Stimulated activated CD4-positive, alpha-beta T cell treated with anti-CD3 and anti-CD28 coated beads, Interleukin-1b, Interleukin-23, amount 100 ng/mL, for 1 hour (primary cell): ENCODE measurements at places on chromosomes 6 and 20.

- no peak for DNase-seq
Observed at GRCh38 chr6:54428431-54428830, 120.2 kb downstream of the TINAG start.

DNA sequence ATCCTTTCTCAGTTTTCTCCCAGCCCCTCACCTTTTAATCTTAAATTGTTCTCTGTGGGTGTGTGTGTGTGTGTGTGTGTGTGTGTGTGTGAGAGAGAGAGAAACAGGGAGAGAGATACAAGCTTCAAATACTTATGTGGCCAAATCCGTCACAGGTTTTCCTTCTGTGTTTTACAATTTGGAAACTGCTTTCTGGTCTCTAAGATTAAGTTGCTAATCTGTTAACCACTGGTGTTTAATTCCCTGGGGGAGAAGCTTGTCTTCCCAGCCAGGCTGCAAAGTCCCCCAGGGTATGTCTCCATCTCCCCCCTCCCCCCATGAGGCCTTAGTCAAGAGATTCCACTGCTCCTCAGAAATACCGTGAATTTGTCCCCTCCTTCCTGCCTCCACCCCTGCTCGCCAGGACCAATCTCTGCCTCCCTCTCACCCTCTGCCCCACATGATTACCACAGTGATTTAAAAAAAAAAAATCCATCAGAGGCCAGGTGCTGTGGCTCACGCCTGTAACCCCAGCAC lies 49.0 kb downstream of the RIPOR3 start:
- DNase-seq, result no peak

GRCh38 chr6:11889572-11889971 lies 111.0 kb upstream of the ADTRP start:
- DNase-seq, result no peak

DNA sequence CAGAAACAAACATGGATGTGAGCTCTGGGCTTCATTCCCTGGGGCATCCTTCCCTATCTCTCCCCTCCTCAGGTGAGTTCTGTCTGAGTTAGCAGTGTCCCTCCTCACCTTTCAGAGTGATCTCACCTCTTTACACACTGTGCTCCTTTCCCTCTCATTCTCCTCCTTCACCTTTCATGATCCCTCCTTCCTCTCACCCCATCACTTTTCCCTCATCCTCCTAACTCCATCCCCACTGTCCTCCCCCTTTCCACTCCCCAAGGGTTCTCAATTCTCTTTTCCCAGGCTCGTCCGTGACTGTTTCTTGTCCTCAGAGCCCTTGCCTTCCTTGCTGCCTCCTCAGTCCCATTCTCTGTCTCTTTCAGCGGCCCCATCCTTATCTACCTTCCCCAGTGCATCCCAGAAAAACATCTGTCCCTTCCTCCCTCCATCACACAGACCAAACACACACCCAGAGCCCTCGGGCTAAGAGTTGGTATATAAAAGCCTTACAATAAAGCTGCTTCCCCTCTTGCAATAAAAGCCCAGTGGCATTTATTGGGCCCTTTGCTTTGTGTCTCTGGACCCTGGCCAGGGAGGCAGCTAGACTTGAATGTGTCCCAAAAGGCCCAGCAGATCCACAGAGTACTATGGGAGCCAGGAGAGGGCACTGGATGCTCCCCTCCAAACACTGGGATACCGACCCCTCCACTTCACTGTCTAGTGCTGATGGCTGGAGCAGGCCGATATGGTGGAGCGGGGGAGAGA lies 1.9 kb downstream of the RNF39 start:
- no peak for DNase-seq

- DNase-seq, result no peak
Observed at GRCh38 chr6:44307217-44307616, 5.9 kb downstream of the AARS2 start.

GRCh38 chr6:158991017-158991723 lies 8.8 kb downstream of the RSPH3 start:
- no peak for DNase-seq

- no peak for DNase-seq
Observed at GRCh38 chr6:95784869-95785268, 207.5 kb downstream of the MANEA start.

GRCh38 chr20:103456-103855 lies 16.0 kb downstream of the DEFB125 start:
- no peak for DNase-seq

- DNase-seq, result no peak
Observed at GRCh38 chr20:22925613-22925983, 109.5 kb upstream of the SSTR4 start.

DNA sequence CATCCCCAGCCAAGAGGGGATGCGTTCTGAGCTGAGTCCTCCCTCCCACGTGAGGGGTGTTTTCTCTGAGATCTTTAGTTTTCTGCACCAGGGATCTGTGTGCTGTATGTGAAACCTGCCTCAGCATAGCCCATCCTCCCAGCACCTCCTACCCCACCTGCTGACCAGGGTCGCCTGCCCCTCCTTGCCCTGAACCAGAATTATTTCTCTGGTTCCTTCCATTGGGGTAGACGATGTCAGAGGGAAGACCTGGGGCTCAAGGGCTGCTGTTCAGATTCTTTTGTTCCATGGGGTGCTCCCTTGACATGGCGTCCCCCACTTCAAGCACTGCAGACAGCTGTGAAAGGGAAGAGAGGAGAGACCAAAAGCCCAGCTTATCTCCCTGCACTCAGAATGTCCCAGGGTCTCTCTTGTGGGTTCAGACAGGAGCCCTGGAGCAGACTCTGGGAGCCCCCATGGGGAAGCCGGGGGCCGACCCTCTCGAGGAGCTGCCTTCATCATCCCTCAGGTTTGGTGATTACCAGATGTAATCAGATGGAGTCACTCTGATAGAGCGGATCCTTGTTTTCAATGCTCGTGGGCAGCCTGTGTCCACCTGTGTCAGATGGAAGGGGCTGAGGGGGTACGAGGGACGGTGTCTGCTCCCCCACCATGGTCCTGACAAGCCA lies 74.3 kb downstream of the ERMARD start:
- no peak for DNase-seq

GRCh38 chr6:2186516-2186915 lies 58.9 kb downstream of the GMDS start:
- no peak for DNase-seq

GRCh38 chr6:89242574-89243330 lies 25.6 kb upstream of the GABRR1 start:
- no peak for DNase-seq

DNA sequence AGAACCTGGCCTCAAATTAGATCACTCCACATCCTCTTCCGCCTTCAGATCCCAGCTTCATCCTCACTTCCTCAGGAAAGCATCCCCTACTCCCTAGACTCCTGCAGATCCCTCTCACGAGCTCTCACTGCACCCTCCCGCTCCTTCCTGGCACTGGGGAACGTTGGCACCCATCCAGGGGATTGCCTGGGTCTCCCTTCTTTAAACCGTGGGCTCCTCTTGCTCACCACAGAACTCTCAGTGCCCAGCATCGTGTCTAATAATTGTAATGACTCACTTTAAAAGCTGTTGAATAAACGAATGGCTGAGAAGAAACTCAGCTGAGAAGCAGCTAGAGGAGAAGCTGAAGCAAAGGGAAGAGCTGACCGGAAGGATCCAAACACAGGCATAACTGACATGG lies 20.4 kb downstream of the ZC3H12D start:
- no peak for DNase-seq

GRCh38 chr6:10719964-10720264 lies 3.0 kb upstream of the TMEM14C start:
- DNase-seq, result no peak

DNA sequence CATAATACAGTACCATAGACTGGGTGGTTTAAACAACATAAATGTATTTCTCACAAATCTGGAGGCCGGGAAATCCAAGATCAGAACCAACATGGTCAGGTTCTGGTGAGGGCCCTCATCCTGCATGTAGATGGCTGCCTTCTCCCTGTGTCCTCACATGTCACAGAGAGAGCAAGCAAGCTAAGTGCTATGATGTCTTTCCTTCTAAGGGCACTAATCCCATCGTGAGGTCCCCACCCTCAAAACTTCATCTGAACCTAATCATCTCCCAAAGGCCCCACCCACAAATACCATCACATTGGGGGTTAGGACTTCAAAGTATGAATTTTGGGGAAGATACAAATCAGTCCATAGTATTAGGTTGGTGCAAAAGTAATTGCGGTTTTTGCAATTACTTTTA lies 56.8 kb downstream of the CCDC170 start:
- no peak for DNase-seq

GRCh38 chr6:118746825-118747174 lies 95.4 kb upstream of the CEP85L start:
- DNase-seq, result no peak

GRCh38 chr6:138809677-138810076 lies 13.8 kb downstream of the ECT2L start:
- no peak for DNase-seq

- no peak for DNase-seq
Observed at GRCh38 chr20:57860576-57860975, 150.8 kb upstream of the PMEPA1 start.

DNA sequence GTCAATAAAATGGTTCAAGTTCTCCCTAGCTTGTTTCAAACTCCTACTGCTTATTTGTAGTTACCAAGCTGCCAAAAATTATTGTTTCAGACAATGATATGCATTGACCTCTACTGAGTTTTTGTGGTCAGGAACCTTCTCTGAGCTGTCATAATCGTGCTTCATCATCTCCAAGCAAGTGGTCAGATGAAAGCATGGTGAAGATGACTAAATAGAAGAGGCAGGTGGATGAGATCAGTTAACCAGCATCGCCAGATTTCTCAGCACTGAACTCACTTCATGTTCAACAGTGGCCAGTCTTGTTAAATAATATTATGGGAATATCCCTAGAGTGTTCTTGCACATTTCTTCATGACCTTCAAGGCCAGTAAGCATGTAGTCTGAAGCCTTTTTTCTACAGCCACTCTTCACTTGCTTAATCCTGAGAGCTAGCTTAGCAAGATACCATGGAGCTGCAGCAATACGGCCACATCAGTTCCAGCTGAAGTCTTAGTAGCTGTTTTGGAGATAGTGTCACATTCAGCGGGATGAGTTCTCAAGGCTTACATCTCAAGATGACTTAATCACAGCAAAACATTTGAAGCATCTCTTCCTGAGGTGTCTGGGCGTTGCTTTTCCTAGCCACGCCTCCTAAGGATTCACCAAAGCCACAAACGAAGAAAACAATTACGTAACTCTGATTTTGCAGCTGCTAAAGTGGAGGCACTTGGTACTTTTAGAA lies 101.6 kb upstream of the TMEM30A start:
- DNase-seq, result no peak

DNA sequence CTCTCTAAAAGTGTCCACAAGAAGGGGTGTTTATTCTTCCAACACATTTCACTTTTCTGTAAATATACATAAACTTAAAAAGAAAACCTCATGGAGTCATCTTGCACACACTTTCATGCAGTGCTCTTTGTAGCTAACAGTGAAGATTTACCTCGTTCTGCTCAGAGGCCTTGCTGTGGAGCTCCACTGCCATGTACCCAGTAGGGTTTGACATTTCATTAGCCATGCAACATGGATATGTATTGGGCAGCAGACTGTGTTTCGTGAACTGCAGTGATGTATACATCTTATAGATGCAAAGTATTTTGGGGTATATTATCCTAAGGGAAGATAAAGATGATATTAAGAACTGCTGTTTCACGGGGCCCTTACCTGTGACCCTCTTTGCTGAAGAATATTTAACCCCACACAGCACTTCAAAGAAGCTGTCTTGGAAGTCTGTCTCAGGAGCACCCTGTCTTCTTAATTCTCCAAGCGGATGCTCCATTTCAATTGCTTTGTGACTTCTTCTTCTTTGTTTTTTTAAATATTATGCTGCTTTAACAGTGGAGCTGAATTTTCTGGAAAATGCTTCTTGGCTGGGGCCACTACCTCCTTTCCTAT lies 17.9 kb downstream of the IRF4 start:
- DNase-seq, result no peak

DNA sequence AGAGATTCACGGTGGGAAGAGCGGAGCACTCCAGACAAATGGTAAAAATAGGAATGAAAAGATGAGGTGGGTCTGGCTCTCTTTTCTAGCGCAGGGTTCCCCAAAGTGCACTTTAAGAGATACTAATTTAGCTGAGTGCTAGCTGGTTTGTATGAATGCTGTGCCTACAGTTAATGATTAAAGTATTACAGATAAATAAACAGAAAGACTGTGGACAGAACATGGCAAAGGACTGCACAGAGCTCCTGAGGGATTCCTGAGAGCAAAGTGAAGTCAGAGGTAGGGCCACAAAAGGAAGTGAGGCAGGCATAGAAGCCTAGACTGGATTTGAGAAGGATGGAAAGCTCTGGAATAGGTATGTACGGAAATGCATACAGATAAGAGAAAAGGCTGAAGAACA lies 114.5 kb downstream of the INSM1 start:
- DNase-seq, result no peak

DNA sequence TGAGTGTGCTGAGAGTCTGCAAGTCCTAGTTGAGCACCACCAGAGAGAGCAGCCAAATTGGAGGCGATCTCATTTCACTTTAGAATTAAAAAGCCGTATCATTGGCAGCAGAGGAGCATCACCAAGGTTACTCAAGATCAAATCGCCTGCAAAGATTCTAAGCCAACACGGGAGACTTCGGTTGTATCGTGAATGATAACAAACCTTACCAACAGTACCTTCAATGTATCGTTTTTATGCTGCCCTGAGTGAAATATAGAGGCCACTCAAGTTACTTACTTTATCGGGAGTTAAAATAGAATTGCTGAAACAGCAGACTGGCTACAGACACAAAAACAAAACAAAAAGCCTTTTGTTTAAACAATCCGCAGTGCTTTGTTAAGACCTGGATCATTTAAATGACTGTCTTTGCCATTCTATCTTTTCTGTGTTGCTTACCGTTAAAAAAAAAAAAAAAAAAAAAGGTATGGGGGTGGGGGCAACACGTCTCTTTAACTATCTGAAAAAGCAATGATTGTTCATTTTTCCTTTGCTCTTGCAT lies 14.2 kb downstream of the NHSL1 start:
- no peak for DNase-seq

DNA sequence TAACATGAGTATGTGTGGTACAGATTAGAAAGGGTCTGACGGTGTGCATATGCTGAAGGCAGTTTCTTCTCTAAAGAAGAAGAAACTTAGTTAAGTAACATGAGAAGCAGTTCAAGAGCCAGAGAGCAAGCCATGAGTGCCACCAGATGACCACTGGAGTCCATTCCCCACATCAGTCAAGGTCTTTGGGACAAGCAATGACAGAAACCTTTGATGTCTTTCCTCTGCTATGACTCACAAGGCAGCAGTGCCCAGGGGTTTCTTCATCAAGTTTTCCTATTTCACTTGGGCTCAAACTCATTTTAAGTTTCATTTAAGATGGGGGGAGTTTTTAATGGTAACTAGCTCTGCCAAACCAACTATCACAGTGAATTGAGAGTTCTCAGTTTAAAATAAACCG lies 303.8 kb upstream of the TBX18 start:
- DNase-seq, result no peak

DNA sequence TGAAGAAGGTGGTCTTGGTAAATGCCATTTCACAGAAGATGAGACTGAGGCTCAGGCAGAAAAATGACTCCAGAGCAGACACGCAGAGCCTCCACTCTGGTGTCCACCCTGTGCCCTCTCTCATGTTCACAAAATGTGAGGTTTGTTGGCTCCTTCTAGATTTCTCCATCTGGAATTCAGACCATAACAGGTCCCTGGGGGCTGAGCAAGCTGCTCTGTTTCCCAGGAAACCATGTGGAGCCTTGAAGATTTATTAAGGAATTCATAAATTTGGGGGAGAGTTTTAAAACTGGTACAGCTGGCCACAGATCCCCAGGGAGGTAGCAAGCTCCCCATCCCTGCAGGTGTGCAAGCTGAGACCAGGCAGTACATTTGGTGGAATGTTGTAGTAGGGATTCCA lies 38.8 kb upstream of the SIRPA start:
- no peak for DNase-seq

GRCh38 chr20:56872620-56873458 lies 243.7 kb downstream of the TFAP2C start:
- DNase-seq, result no peak
